ENCODE measurements at places on chromosomes 3 and 15. TPM values are rescaled to one million over a fixed set of nuclear protein-coding genes. Genes with fewer than 3 reads are reported as not detected.
A peak's percentile ranks its signal among the peaks of the same experiment; 100 is the strongest.

DNA sequence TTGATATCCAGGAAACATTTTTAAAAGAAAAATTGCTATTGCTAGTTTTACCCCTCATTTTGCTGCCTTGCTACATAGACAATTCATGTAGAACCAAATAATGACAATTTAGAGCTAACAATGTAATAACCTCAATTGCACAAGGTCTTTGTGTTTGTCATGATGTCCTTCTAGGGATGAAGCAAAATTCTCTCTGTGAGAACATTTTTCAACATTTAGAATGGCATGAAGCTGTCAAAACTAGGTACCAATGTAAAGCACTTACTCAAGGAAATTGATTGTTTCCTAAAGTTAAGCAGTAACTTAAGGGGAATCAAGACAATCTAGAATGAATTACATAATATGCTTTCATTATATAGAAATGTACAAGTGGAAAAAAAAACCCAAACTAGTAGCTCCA is 7.9 kb upstream of the FGF7 start:
- DNase-seq = no peak

DOCK3 gene
- total RNA-seq = not detected

- no peak for DNase-seq
Measured at GRCh38 chr3:112818289-112818688, 28.4 kb downstream of the CD200R1L start.

CYP1A1 gene
- total RNA-seq = 1.6 TPM

DNA sequence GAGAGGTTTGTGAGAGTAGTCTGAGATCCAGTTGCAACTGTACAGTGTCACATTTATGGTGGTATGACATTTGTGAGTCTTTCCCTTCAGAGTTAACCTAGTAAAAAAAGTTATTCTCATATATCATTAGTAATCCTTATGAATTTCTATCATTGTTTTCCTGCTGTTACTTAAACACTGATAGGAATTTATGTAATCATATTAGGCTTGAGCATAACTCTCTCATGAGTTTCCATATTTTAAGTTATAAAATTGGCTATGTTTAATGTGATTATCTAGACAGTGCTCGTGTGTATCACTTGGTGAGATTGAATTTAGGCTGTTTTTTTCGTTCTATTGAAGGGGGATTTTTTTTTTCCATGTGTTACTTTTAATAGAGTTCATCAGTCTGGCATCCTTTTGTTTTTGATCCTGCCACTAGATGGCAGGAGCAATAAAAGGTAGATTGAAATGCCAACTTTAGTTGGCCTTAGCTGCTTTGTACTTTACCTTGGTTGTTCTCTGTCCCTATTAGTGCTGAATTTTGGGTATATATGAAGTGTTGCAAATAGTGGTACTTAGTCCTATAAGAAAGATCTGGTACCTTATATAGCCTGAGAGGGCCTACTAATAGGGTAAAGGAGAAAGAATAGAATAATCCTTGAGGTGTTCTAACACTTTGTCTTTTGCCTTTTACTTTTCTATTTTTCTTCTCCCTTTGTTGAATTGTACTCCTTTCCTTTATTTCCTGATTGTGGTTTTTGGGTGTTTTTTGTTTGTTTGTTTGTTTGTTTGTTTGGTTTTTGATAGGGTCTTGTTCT is 17.9 kb downstream of the STT3B start:
- DNase-seq = no peak

- peak; percentile 24 for DNase-seq
Measured at GRCh38 chr15:91099995-91100813, at the start of gene SV2B. SV2B (plus strand) TSS chr15:91100257; CDS start chr15:91226264, 126,007 bp downstream.

GRCh38 chr15:23497710-23498111 is 50.7 kb upstream of the GOLGA6L2 start:
- DNase-seq = no peak

DNA sequence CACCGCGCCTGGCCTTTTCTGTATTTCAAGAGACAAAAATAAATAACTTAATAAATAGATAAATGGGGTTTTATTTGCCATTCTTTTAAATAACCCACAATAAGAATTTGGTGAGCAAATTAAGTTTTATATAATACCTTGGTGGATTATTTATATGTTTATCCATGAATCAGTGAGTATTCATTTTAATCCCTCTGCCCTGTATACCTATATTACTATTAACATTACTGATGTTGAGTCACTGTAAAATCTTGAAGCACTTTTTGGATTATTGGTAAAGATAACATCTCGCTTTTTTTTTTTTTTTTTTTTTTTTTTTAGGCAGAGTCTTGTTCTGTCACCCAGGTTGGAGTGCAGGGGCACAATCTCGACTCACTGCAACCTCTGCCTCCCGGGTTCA is 154.1 kb downstream of the ZNF609 start:
- DNase-seq = no peak

CEP19 gene
- total RNA-seq = 0.78 TPM

DNA sequence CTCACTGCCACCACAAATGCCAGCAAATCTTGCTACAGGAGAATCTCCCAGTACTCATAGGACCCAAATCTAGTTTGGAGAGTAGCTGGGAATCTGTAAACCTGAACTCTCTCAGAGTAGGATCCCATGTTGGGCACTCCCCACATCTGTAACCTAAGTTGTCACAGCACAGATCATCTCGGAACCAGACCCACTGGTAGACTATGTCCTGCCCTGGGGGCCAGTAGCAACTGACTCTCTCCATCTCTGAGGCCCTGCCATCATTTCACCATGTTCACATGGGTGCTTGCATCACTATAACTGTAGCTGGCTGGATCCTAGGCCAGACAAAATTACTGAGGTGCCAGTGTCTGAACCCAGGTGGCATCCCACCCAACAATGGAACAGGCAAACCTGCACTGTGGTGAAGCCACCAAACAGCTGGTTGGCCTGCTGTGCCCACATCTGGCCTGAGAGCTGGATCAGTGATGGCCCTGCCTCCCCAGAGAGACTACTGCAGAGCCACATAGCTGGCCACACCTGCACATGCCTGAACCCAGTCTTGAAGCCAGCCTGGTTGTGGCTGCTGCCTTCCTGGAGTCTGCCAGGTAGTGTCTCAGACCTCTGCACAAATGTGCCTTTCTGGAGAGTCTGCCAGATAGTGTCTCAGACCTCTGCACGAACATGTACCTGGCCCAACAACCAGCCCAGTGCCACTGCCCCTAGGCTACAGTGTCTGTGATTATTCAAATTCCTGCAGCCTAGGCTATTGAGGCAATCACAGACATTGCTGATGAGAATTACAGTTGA is 82.0 kb downstream of the ISL2 start:
- no peak for DNase-seq

DNA sequence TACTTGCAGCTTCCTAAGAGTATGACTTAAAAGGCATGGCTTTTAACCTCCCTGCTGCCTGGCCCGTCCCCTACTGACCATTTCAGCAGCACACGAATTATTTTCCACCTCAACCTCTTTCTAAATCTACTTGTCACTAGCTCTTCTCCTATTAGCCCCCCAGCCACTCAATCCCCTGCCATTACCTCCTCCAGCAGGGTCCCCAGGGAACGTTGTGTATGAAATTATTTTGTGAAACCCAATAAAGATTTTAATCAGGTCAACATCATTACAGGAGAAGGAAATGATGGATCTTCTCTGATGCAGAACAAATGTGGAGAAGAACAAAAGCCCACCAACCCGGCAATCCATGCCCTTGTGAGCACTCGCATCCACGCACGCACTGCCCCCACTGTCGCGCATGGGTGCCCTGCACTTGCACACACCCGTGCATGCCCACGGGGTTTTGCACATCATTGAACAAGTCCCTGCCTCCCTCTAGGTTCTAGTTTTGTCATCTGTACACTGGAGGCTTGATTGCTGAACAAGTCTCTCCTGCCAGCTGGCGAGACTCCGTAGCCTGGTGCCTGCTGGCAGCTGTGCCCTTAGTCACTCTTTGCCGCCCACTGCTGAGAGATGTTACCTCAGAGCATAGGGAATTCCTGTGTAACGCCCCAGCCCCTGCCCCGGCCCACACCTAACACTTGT is 51.6 kb downstream of the LINGO1 start:
- DNase-seq = peak; percentile 56

- DNase-seq = no peak
Measured at GRCh38 chr3:28191363-28191762, 50.1 kb upstream of the CMC1 start.

GRCh38 chr3:27827041-27827440 is 104.9 kb upstream of the EOMES start:
- no peak for DNase-seq

DNA sequence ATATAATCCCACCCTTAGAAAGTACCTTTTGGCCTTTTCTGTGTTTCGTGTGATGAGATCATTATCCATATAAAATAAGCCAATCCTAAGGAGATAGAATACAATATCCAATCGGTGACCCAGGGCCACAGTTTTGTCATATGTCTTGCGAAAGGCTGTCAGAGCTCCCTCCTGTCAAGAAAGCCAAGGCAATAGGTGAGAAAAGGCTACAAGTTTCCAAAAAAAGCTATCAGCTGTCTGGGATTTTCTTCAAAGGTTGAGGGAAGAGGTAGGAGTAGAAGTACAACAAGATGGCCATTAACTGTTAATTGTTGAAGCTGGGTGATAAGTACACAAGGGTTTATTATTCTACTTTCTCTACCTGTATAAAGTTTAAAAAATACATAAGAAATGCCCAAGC is 4.0 kb downstream of the PSMD6 start:
- peak; percentile 38 for DNase-seq

PLD1 gene
- total RNA-seq = 60.4 TPM

- no peak for DNase-seq
Measured at GRCh38 chr3:114718071-114718897, 424.5 kb downstream of the TIGIT start.

Measured in body of pancreas (tissue), 4 donors.